ENCODE measurements at places on chromosomes 5 and 9. TPM values are rescaled to one million over a fixed set of nuclear protein-coding genes. Genes with fewer than 3 reads are reported as not detected.
A peak's percentile ranks its signal among the peaks of the same experiment; 100 is the strongest.

- peaks cover 14% of the 10 kb centered on the region for H3K4me1 ChIP-seq
- H3K27ac ChIP-seq = no peak overlapping the region
- no peaks in the 10 kb centered on the region for H3K36me3 ChIP-seq
- DNase-seq = no peak
- H3K4me3 ChIP-seq = no peak overlapping the region
- peaks cover 10% of the 10 kb centered on the region for H3K27me3 ChIP-seq
These were observed 177.2 kb upstream of the PITX1 start for GRCh38 chr5:135211083-135211790.

DNA sequence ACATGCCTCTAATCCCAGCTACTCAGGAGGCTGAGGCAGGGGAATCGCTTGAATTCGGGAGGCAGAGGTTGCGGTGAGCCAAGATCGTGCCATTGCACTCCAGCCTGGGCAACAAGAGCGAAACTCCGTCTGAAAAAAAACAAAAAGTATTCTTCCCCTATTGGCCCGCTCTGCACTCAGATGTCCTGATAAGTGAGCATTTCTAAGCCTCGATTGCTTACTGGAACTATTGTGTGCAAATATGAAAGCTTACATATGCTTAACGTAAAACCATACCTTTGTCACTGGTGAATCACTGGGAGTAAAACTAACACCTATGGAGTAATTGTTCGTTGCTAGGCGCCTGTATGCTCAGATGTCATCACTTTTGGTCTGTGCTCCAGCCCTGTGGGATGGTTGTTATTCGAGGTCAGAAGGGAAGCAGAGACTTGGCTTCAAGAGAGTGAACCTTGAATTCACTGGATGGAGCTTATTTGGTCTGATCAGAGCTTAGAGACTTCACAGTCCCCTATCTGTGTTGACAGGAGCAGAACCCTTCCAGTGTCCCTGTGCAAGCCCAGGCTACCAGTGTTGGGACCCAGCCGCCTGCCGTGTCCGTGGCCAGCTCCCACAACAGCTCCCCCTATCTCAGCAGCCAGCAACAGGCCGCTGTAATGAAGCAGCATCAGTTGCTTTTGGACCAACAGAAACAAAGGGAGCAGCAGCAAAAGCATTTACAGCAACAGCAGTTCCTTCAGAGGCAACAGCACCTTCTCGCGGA lies 25.3 kb upstream of the LTC4S start:
- H3K36me3 ChIP-seq = peaks cover 84% of the 10 kb centered on the region
- no peaks in the 10 kb centered on the region for H3K27me3 ChIP-seq

DNA sequence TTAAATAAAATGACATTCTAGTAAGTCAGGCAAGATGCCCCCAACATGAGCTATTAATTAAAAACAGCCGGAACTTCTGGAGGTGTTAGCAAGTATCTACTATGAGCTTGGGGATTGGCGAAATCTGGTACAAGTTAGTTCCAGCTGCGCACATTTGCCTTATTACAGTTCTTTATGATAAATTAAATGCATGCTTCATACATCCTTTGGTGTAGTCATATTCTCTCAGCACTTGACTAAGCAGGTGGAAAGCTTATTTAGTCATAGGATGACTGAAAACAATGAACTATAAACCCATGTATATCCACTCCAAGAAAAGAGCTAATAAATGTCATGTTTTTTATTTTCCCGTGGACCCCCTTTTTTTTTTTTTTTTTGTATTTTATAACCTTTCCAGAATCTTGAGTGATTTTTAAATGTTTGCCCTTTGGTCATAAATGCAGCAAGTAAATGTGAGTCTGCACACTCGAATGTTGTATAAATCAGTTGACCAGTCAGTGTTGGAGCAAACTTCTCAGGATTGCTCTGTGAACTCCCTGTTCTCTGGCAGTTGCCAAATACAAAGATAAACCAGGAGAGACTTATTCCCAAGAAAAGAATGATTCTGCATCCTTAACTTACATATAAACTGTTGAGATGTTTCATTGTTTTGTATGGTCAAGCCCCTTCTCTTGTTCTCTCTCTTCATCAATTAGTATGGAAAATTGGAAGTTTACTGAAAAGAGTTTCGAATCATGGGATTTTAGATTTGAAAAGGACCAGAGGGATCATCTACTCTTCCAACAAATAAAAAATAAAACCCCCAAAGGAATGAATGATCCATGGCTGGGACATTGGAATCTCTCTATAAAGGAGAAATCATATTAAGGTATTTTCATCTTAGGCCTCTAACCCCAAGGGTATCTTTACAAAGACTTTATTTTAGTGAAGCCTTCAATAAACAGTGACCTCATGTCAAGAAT lies 38.3 kb downstream of the PIK3R1 start:
- H3K4me1 ChIP-seq = peaks cover 86% of the 10 kb centered on the region
- peaks cover 89% of the 10 kb centered on the region for H3K36me3 ChIP-seq
- H3K27ac ChIP-seq = peak overlapping the region; percentile 47

- H3K4me1 ChIP-seq = no peaks in the 10 kb centered on the region
- H3K27ac ChIP-seq = no peak overlapping the region
- H3K4me3 ChIP-seq = no peak overlapping the region
- no peak for DNase-seq
These were observed 10.3 kb downstream of the SMIM32 start for GRCh38 chr5:136182618-136183017.

- H3K4me3 ChIP-seq = no peak overlapping the region
- no peaks in the 10 kb centered on the region for H3K4me1 ChIP-seq
- H3K27me3 ChIP-seq = peaks cover 29% of the 10 kb centered on the region
- DNase-seq = no peak
These were observed 64.1 kb downstream of the BARX1 start for GRCh38 chr9:93891050-93891449.

- H3K27ac ChIP-seq = no peak overlapping the region
- no peaks in the 10 kb centered on the region for H3K27me3 ChIP-seq
- no peak overlapping the region for H3K4me3 ChIP-seq
- H3K4me1 ChIP-seq = no peaks in the 10 kb centered on the region
These were observed 275.1 kb upstream of the MPDZ start for GRCh38 chr9:13554626-13555025.

- no peak for DNase-seq
- H3K27me3 ChIP-seq = no peaks in the 10 kb centered on the region
- peaks cover 13% of the 10 kb centered on the region for H3K4me1 ChIP-seq
- no peak overlapping the region for H3K27ac ChIP-seq
- H3K36me3 ChIP-seq = peaks cover 29% of the 10 kb centered on the region
- no peak overlapping the region for H3K4me3 ChIP-seq
These were observed 173.5 kb downstream of the ARHGEF28 start for GRCh38 chr5:73799401-73799972.

DNA sequence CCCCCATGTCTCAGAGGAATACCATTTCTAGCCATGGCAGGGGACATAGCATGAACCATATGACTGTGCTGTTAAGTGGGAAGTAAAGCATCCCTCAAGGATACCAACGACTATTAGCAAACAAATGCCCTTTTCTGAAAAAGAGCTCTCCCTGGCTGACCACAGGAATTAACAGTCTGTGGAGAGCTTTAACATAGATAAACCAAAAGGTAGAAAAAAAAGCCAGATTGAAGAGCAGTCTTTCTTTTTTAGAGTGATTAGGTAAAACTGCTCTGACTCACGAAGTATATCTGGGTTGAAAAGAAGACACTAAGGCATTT lies 532.7 kb upstream of the DMAC1 start:
- H3K36me3 ChIP-seq = no peaks in the 10 kb centered on the region
- no peak overlapping the region for H3K4me3 ChIP-seq
- no peaks in the 10 kb centered on the region for H3K27me3 ChIP-seq
- H3K27ac ChIP-seq = no peak overlapping the region
- no peak for DNase-seq

DNA sequence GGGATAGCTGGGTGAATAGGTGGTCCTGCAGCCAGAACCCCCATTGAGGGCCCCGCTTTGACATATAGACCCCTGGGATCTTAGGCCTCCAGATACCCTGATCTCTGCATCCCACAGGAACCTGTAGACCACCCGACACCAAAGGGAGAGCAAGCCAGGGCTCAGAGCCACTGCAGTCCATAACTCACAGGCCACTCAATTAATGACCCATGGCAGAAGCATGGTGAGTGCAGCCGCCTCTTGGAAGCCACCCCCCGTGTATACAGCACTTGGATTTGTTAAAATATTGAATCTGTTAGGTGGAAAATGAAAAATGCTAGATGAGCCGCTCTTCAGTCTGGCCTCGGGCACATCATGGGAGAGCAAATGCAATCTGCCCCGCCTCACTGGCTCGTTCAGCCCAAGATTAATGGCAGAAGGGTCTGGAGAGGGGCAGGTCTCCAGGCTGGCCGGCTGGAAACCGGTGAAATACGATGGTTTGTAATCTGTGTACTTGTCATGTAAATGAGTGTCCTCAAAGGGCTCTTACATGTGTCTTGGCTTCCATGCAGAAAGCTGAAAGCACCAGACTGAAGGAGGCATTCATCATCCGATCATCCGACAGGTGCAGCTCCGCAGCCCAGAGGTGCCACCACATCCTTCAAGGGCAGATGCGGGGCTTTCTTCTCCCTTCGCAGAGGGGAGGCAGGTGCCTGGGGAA lies 111.3 kb downstream of the OLFM1 start:
- H3K27ac ChIP-seq = no peak overlapping the region
- DNase-seq = no peak
- no peak overlapping the region for H3K4me3 ChIP-seq

DNA sequence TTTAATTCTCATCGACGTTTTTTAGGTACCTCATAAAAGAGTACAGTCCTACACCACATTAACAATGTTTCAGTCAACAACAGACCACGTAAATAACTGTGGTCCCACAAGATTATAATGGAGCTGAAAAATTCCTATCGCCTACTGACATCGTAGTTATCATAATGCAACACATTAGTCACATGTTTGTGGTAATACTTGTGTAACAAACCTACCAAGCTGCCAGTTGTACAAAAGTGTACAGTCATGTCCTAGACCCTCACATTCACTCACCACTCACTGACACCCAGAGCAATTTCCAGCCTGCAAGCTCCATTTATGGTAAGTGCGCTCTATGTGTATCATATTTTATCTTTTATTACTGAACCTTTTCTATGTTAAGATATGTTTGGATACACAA lies 16.8 kb downstream of the GNAQ start:
- peaks cover 7% of the 10 kb centered on the region for H3K4me1 ChIP-seq
- no peak overlapping the region for H3K27ac ChIP-seq
- no peaks in the 10 kb centered on the region for H3K27me3 ChIP-seq
- peak; percentile 9 for DNase-seq
- H3K4me3 ChIP-seq = no peak overlapping the region

DNA sequence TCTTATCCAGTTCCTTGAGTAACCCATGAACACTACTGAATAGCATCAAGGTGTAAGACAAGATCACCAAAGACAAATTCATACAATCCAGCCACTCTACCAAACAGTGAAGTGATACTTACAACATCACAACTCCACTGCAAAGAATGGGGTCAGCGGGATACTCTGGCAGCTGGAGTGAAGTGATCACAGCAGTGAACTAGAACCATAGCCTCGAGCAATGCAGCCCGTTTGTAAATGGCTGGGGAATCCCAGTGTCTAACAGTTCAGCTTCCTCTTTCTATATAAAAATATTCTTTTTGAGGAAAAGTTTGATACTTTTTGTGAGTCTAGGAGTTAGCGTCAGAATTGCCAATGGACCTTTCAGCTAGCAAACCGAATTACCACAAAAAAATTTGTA lies 515.2 kb downstream of the ZNF608 start:
- H3K36me3 ChIP-seq = no peaks in the 10 kb centered on the region
- no peak overlapping the region for H3K4me3 ChIP-seq
- H3K4me1 ChIP-seq = no peaks in the 10 kb centered on the region
- no peaks in the 10 kb centered on the region for H3K27me3 ChIP-seq
- no peak for DNase-seq
- H3K27ac ChIP-seq = no peak overlapping the region

GRCh38 chr9:5650356-5651105 lies 21.6 kb downstream of the RIC1 start:
- H3K4me1 ChIP-seq = peaks cover 19% of the 10 kb centered on the region
- H3K36me3 ChIP-seq = no peaks in the 10 kb centered on the region
- peak overlapping the region; percentile 75 for H3K27ac ChIP-seq

DNA sequence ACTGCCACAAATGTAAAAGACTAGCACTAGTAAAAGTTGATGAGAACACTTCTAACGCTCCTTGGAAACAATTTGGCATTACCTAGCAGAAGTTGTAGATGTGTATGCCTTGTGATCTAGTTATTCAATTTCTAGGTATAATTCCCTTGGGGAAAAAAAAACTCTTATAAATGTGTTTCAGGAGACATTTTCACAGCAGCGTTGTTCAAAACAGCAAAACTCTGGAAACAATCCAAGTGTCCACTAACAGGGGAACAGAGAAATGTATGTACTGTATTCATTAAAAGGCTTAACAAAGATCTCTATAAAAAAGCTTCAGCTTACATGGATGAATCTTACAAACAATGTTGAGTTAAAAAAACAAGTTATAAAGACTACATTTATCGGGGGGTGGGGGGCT lies 30.4 kb downstream of the NR3C1 start:
- no peak overlapping the region for H3K4me3 ChIP-seq
- peaks cover 39% of the 10 kb centered on the region for H3K36me3 ChIP-seq
- H3K27ac ChIP-seq = no peak overlapping the region

DNA sequence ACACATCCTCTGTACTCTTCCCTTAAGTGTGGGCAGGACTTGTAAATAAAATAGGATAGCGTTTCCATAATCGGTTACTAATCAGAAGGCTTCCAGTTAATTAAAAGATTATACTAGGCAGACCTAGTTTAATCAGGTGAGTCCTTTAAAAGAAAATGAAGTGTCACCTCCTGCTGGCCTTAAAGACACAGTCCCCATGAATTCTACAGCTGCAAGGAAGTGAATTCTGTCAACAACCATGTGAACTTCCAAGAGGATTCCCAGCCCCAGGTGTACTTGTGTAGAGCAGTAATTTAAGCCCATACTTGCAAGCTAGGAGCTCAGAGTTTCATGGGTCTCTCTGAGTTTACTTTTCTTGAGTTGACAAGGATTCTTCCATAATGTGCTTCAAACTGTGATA lies 918.3 kb downstream of the DTWD2 start:
- H3K27me3 ChIP-seq = no peaks in the 10 kb centered on the region
- no peak overlapping the region for H3K27ac ChIP-seq
- no peak for DNase-seq
- H3K4me3 ChIP-seq = no peak overlapping the region

GRCh38 chr5:131379723-131380122 lies 115.9 kb downstream of the CDC42SE2 start:
- no peak for DNase-seq
- H3K4me1 ChIP-seq = peaks cover 29% of the 10 kb centered on the region
- H3K27me3 ChIP-seq = no peaks in the 10 kb centered on the region
- no peak overlapping the region for H3K27ac ChIP-seq

GRCh38 chr9:70569070-70569772 lies 154.8 kb upstream of the KLF9 start:
- H3K4me3 ChIP-seq = no peak overlapping the region
- H3K36me3 ChIP-seq = no peaks in the 10 kb centered on the region
- no peak overlapping the region for H3K27ac ChIP-seq
- no peak for DNase-seq
- peaks cover 2% of the 10 kb centered on the region for H3K4me1 ChIP-seq

- no peak overlapping the region for H3K4me3 ChIP-seq
- H3K27ac ChIP-seq = peak overlapping the region; percentile 61
These were observed 28.0 kb upstream of the ADAM19 start for GRCh38 chr5:157603333-157604190.

The SLC46A2 gene
- total RNA-seq = not detected

The ORM2 gene
- not detected for total RNA-seq

The PCDHA13 gene
- 0.74 TPM for total RNA-seq

The CDC20B gene
- not detected for total RNA-seq

The KIF20A gene
- total RNA-seq = 30.6 TPM
